ENCODE measurements at places on chromosomes 7 and 10.

GRCh38 chr7:105448181-105448580 lies 59.5 kb upstream of the SRPK2 start:
- DNase-seq, result no peak

GRCh38 chr7:78189762-78190161 lies 391.2 kb downstream of the PHTF2 start:
- no peak for DNase-seq

DNA sequence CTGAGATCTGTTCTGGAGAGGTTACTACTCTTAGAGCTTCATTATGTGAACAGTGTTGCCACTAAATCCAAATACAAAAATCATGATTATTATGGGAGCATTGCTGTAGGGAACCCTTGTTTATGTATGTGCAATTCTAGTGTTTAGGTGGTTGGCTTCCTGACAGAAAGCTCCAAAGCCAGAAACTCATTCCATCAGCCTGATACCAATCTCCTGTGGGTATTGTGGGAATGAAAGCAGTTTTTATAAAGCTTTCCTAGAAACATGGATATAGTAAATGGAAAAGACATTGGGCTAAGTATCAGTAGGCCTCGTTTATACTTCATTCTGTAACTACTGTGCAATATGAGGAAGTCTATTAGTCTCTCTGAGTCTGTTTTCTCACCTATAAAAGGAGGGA lies 6.4 kb downstream of the SDK1 start:
- no peak for DNase-seq

DNA sequence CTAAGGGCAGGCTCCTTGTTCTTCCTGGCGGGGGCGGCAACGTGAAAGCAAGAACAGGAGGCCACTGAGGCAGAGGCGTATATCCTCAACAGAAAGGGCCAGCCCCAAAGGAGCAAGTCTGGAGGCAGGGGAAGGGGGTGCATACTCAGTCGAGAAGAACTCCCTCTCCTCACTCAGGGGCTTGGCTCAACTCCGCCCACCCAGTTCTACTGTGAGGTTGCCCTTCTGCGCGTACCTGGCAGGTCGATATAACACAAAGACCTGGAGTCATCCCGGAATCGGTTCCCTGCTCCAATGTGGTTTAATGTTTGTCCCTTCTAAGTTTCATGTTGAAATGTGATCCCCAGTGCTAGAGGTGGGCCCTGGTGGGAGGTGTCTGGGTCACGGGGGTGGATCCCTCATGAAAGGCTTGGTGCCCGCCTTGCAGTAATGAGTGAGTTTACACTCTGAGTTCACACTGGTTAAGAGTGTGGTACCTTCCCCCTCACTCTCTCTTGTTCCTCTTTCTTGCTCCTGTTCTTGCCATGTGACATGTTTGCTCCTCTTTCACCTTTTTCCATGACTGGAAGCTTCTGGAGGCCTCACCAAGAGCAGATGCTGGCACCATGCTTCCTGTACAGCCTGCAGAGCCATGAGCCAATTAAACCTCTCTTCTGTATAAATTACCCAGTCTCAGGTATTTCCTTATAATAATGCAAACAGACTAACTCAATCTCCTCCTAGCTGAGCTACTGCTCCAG lies 32.6 kb downstream of the GSDME start:
- DNase-seq, result no peak

- no peak for DNase-seq
Observed at GRCh38 chr10:77631241-77631640, 6.4 kb downstream of the KCNMA1 start.

- DNase-seq, result no peak
Observed at GRCh38 chr7:112395893-112396292, 54.4 kb upstream of the IFRD1 start.

- DNase-seq, result no peak
Observed at GRCh38 chr7:51013861-51014511, 231.3 kb upstream of the GRB10 start.

DNA sequence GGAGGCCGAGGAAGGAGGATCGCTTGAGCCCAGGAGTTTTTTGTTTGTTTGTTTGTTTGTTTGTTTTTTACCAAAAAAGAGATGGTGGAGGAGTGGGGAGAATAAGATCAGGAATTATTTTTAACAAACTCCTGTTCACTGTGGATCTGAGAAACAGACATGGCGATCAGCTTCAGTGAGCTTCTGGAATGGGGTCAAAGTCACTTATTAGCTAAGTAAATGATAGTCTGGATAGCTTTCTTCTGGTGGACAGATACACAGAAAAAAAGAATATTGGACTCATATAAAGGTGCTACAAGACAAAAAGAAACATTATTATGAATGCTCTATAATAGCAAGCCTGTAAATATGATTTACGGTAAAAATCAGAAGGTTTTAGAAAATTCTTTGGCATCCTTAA lies 85.1 kb downstream of the POU6F2 start:
- no peak for DNase-seq

DNA sequence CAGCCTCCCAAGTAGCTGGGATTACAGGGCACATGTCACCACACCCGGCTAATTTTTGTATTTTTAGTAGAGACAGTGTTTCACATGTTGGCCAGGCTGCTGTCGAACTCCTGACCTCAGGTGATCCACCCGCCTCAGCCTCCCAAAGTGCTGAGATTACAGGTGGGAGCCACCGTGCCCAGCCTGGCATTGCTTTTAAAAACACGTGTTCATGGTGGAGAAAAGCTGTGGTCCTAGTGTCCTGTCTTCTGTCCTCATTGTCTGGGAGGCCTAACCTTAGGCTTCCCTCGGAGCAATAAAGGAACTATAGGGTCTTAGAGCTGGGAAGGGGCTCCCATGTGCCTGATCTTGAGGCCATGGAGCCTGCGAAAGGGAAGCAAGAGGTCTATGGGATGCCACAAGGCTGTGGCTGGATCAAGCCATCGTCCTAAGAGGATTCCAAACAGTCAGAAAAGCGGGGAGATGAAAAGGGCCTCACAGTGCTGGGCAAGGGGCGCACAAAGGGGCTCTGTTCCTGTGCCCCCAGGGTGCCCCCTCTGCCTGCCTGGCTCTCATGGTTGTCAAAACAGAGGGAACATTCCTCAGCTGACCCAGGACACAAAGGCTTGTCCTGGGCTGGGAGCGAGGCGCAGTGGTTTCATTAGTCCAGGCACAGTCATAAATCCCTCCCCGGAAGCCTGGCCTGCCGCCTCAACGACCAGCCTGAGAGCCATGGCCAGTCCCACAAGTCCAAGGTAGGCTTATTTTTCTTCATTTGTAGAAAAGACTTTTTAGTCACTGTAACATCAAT lies 106.6 kb upstream of the TNS3 start:
- DNase-seq, result no peak

DNA sequence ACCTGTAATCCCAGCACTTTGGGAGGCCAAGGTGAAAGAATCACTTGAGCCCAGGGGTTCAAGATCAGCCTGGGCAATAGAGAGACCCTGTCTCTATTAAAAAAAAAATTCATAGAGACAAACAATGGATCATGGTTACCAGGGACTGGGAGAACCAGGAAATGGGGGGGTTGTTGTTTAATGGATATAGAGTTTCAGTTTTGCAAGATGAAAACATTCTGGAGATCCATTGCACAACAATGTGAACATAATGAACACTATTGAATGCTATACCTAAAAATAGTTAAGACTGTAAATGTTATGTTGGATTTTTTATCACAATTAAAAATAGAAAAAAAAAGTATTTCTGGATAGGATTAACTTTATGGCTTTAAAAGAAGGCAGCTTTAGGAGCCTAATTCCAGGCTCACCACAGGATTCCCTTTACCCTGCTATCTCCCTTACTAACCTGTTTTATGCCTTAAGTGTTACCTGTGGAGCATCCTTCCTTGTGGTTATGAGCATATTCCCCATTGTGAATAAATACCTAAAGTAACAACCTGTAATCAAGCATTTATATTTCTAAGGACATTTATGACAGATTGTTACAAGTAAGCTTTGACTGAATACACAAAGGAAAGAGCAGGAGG lies 45.1 kb upstream of the SGCE start:
- no peak for DNase-seq

GRCh38 chr7:13072014-13072413 lies 384.6 kb downstream of the ARL4A start:
- no peak for DNase-seq

DNA sequence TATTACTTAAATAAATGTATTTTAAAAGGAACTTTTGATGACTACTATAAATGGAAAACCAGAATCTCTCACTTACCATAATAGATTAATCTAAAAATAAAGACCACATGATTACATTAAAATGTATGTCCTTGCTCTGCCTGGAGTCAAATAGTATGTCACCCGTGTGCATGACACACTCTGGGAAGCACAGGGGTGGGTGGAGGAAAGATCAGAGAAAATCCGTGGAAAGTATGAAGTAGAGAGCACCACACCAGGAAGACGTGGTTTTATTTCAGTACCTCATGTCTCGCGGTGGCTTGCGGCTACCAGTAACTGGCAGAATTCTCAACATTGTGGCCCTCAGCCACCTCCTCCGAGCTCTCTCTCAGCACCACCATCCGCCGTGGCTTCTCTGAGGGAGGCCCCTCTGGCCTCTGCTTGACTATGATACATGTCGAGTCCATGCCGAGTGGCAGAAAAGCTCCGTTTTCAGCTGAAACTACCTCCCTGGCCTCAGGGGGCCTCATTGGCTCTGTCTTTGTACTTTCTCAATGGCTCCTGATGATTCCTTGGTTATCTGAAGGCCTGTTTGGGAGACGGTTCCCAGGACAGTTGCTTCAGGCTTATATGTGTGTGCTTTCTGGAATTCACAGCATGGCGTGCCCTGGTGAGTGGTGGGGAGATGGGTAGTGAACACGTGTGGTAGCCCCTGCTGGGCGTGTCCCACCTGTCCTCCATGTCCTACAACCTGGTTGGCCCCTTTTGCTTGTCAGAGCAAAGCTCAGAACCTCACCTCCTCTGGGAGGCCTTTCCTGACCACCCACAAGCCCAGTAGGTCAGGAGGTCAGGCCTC lies 49.8 kb downstream of the LHPP start:
- no peak for DNase-seq

GRCh38 chr10:103610083-103610472 lies 116.6 kb downstream of the NEURL1 start:
- no peak for DNase-seq

DNA sequence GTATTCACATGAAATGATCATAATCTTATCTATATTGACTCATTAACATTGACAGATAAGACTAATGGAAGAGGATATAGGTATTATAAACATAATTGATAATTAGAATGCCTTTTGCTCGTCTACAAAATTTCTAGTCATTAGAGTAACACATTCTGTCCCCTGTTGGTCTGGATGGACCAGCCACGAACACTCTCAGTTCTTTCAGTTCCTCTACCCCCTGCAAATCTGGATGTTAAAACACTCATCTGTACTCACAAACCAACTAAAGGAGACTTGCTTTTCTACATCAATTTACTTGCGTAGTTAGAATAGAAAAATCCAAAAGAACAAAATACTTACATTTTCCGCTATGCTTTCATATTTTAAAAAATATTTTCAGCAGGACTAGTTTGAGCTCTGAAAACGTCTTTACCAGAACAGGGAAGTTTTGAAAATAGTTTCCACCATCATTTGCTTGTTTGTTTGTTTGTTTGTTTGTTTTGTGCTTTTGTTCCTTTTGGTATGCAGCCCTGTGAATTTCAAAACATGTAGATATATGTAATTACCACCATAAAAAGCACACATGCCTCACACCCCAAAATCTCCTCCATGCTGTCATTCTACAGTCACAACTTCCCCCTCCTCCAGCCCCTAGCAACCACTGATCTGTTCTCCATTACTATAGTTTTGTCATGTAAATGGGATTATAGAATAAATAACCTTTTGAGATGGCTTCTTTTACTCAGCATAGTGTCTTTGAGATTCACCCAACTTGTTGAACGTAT lies 103.8 kb downstream of the FZD1 start:
- DNase-seq, result no peak

DNA sequence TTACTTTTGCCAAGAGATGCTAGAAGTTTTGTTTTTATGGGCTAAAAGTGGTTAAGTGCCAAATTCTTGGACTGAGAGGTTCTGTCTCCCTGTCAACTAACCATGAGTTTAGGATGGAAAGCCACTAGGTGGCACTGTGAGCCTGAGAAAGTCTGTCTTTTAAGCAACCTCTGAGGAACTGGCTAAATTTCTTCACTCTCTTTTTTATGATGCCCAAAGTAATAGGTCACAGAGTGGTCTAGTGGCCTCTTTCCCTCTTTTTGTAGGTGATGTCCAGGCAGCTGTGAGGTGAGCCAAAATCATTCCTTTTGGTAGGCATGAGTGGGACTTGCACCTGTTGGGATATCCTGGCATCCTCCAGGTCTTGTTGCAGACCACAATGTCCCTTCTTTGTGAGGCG lies 56.8 kb downstream of the SND1 start:
- DNase-seq, result peak; percentile 26

DNA sequence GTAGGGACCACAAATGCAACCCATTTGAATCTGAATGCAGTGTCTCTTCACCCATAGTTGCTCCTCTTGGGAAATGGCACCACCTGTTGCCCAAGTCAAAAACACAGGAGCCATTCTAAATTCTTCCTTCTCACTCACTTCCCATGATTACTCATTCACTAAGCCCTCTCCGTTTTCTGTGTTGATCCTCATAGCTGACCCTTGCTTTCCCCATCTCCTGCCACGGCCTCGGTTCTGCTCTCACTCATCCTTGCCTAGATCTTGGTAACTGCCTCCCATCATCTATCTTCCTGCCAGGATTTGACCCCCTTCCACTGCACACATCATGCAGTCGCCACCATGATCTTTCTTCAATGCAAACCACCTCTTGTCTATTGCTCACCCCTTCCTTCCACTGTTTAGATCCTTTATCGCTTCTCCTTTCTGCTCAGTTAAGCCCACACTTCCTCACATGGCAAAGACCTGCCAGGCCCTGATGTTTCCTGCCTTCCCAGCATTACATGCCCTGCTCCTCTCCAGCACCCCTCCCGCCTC lies 19.0 kb upstream of the CPN1 start:
- DNase-seq, result no peak

GRCh38 chr10:81984428-81984827 lies 109.4 kb downstream of the NRG3 start:
- no peak for DNase-seq

- DNase-seq, result no peak
Observed at GRCh38 chr7:27329909-27330308, 87.3 kb downstream of the EVX1 start.

GRCh38 chr10:132036887-132037675 lies 28.7 kb upstream of the JAKMIP3 start:
- DNase-seq, result peak; percentile 34

DNA sequence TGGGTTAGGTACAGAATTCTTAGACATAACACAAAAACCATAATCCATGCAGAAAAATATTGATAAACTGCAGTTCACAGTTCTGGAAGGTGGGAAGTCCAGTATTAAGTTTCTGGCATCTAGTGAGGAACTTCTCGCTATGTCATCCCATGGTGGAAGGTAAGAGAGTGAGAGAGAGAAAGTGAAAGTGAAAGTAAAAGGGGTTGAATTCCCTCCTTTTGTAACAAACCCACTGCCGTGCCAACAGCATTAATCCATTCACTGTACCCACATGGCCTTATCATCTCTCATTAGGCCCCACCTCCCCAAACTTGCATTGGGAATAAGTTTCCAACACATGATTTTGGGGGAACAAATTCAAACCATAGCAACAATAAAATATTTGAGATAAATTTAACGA lies 17.1 kb downstream of the ZNF485 start:
- DNase-seq, result no peak

- no peak for DNase-seq
Observed at GRCh38 chr10:92131275-92131820, 159.5 kb downstream of the CPEB3 start.

Data from left ventricle myocardium inferior (tissue), 1 donor.